ENCODE measurements at places on chromosomes 7 and 10.

DNA sequence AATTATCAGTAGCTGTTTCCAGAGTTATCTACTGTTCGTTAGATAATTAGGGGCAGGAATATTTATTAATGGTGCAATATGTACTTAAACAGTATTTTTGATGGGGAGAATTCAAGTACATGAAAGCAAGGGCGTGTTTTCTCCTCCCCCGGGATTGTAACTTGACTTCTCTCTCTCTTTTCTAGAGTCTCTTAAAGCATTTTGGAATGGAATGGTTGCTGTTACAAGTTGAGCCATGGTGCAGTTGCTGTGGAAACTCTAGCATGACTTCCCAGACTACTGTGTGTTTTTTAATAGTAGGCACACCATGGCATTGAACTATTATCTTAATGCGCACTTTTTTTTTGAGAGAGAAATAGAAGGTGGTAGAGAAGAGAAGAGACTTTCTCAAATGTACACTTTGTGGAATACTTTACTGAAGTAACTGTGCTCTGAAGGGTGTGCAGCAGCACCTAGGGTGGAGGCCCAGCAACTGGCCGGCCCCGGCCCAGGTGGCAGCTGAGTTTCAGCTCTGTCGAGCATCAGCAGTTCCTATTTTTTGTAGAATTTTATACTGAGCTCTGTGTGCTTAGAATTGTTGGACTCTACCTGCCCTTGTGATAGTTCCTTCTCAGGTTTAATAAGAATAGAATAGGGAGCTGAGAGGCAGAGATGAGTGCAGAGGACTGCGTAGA lies 64.4 kb downstream of the CCNY start:
- DNase-seq: no peak

- no peak for DNase-seq
Measured at GRCh38 chr10:12540341-12540781, 191.0 kb downstream of the CAMK1D start.

GRCh38 chr10:58666024-58666423 lies 153.4 kb downstream of the BICC1 start:
- DNase-seq: no peak

DNA sequence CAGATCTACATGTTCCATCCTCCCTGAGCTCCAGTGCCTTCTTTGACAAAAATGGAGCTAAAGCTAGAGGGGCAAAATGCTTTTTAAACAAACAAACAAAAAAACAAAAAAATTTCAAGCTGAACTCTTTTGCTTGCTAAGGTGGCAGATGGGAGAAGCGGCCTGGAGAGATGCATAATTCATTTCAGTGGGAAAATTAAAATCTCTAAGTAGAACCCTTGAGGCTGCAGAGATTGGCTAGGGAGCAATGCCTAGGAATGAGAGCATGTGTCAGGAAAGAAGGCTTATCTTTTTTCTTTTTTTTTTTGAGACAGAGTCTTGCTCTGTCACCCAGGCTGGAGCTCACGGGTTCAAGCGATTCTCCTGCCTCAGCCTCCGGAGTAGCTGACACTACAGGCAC lies 46.4 kb upstream of the SAMD8 start:
- no peak for DNase-seq

DNA sequence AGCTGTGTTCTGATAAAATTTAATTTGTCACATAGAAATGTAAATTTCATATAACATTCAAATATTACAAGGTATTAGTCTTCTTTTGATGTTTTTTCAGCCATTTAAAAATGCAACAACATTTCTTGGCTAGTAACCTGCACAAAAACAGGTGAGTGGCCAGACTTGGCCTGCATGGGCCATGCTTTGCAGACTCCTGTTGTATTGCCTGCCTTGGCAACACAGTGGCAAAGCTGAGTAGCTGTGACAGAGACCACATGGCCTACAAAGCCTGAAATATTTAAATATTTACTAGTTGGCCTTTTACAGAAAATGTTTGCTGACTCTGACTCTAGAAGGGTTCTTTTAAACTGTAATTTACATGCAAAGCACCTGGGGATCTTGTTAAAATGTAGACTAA lies 13.5 kb upstream of the TBX20 start:
- DNase-seq: no peak

- DNase-seq: peak; percentile 20
Measured at GRCh38 chr10:103685880-103686669, 169.3 kb downstream of the SH3PXD2A start.

DNA sequence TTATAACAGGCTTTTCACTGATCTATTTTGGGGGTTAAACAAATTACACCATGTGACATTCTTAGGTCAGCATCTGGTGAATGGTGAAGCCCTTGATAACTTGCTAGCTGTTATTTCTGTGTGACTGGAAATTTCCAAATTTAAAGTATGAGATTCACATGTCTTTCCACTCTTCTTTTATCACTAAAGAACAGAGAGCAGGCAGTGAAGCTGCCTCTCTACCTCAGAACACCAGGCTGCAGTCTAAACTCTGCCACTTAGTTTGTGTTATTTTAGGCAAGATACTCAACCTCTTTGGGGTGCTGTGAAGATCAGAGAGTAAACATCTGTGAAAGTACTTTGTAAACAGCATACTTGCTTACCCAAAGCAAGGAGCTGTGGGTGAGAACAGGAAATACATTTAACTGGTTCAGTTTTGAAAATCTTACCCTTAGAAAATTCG lies 15.5 kb upstream of the SP4 start:
- no peak for DNase-seq

- no peak for DNase-seq
Measured at GRCh38 chr10:17247210-17247609, 19.2 kb downstream of the VIM start.

GRCh38 chr7:43630482-43630881 lies 47.6 kb downstream of the STK17A start:
- DNase-seq: no peak

DNA sequence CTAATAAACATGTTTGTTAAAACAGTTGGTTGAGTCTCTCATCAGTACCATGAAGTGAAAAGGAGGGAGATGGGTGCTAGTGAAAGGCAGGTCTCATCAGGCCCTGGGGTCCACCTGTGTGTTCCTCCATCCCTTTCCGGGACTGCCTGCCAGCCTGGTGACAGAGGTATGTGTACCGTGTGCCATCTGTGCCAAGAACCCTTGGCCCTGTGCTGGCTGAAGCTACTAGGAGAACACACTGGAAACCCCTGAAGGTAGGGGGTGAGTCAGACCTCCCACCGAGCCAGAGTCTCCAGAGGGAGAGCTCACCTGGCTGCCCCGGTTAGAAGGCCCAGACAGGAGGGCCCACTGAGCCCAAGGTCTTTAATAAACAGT lies 2.3 kb downstream of the DDIT4 start:
- no peak for DNase-seq

DNA sequence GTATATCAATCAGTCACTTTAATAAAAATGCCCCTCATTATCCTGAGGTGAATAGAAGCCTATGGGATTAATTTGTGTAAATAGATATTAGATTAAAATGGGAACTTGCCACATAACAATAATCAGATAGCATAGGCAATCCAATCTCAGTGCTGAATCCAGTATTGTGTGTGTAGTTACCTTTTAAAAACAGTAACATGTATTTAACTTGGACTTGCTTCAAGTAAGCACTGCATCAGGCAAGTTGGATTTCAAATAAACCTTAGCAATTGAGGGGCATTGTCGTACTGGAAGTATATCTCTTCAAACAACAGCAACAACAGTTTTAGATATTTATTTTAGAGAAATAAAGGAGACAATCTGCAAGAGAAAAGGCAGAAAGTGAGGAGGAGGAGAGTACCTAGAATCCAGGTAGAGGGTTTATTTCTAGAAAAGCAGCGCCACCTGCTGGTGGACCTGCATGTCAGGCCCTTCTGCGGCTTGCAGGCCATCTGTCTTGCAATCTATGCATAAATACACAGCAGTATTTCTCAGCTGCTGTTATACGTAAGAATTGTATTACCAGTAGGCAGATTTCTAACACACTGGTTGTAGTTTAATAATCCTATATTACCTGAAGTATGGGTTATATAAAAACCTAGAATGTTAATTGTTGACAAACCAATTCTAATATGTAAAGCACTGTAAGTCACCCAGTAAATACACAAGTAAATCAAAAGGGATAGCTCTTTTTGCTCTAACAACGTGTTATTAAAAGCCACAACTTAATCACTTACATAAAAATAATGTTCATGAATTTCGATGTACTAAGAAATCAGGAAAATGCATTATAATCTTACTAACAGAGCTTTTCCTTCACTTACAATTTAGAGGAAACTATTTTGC lies 652.8 kb downstream of the KCNMA1 start:
- DNase-seq: peak; percentile 39

DNA sequence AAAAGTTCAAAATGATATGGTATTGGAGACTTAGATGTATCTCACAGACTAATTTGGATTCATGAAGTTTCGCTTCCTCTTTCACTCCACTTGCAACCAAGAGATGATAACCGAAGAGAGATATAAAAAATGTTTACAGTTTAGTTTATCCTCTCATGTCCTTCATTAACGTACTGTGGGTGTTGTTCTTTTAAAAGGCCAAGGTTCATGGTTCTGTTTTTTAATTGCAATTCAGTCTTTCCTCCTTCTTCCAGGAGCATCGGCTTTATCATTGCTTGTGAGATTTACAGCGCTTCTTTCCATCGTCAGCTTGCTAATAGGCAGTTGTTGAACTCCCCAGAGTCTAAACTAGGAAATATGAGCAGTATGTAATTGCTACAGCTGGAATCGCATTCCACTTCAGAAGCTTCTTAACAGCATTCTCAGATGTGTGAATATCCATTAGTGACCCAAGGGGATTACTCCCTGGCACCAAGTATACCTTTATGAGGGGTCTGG lies 75.9 kb upstream of the HGF start:
- DNase-seq: no peak

DNA sequence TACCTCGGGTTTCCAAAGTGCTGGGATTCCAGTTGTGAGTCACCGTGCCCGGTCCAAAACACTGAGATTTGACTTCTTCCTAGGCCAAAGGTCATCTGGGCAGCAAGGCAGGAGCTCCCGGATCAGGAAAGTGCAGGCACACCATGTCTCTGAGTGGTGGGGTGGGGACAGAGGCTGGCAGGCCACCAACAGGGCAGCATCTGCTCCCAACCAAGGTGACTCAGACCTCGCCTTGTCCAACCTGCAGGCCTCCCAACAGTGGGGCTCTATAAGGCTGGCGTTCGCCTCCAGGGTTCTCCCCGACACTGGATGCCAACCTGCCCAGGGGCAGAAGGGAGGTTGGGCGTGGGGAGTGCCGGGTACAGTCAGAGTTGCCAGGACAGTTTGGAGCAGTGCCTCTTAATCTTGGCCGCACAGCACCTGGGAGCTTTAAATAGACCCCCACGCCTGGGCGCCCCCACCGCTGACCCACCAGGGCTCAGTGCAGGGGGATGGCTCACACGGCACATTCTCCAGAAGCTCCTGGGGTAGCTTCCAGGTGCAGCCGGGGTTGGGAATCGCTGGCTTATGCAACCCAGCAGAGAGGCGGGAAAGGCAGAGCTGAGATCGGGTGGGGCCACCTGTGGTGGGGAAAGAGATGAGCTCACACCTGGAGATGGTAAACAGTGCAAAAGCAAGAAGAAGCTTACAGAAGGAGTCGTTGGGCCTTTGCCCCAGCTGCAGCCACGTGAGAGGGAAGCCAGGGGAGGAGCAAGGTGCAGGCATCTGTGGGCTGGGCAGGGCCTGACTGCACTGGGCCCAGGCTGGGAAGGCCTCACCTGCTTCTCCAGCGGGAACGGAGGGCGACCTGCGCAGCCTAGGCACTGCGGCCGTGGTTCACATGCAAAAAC lies 10.9 kb downstream of the CALML5 start:
- no peak for DNase-seq

- peak; percentile 27 for DNase-seq
Measured at GRCh38 chr10:12332572-12333379, 16.6 kb upstream of the CAMK1D start.

DNA sequence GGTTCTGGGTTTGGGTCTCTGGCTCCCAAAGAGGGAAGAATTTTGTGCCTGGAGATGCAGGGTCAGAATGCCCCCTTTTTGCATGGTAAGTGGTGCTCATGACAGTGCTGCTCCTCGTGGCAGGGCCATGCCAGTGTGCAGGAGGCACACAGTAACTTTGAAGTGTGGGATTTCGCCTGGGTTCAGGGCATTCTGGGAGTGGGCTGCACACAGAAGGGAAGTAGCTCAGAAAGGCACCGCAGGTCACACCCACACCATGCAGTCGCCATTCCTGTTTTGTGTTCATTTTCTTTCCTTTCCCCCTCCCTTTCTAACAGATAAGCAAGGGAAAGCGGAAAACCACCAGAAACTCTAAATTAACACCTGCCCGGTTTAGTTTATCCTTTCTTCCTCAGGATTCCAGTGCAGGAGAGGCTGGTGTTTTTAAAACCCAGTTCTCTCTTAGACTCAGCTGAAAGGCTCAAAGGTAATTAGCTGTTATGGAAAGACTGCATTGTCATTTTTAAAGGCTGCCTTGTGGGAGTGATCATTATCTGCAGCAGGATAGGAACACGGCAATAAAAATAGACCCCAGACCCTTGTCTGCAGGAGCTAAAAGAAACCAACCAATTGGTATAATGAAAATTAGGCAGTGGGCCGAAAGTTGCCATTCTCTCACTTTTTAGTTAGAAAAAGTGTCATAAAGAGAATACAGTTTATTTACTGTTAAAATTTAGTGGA lies 50.2 kb downstream of the EEPD1 start:
- no peak for DNase-seq

DNA sequence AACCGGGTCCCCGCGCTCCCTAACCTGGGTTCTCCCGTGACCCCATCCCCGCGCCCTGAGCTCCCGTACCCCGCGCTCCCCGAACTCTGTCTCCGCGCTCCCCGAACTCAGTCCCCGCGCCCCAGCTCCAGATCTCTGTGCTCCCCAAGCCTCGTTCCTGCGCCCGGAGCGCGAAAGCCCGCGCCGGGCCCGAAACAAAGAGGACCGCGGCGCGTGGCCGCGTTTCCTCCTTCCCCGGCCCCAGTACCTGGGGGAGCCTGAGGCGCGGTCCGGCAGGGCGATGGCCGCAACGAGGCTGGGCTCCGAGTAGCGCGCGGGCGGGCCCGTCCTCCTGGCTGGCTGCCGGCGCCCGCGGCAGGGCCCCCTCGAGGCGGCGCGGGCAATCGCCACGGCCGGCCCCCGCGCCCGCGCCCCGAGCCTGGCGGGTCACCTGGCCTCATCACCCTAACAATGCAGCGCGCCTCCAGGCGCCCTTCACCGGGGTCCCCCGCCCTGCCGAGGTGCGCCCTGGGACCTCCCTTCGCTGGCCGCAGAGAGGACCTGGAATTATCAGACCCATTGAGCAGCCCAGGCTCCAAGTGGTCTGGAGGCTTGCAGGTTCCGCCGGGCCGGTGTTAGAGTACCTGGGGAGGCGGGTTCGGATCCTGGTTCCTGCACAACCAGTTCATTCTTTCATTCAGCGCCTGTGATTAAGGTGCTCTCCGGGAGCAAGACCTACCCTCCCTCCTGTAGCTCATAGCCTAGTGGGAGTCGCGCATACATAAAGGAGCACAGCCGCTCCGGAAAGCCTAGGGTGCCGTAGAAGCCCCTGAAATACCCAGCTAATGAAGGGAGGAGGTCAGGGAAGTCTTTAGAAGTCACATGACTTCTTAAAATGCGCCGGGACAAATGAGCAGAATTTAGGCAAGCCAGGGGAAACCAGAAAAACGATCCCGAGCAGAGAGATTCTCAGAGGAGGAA lies at the start of gene TNS3:
TNS3 (minus strand) TSS at position 308 of the 960 bp plus-strand sequence. CDS start 142,475 bp downstream, outside the sequence.
- no peak for DNase-seq

- no peak for DNase-seq
Measured at GRCh38 chr7:143408252-143408685, 387 bp downstream of the EPHA1 start.

- no peak for DNase-seq
Measured at GRCh38 chr7:69670701-69671100, 72.4 kb downstream of the AUTS2 start.

All from RCC 7860 (cell line).